ENCODE measurements at places on chromosomes 13 and 19.

DNA sequence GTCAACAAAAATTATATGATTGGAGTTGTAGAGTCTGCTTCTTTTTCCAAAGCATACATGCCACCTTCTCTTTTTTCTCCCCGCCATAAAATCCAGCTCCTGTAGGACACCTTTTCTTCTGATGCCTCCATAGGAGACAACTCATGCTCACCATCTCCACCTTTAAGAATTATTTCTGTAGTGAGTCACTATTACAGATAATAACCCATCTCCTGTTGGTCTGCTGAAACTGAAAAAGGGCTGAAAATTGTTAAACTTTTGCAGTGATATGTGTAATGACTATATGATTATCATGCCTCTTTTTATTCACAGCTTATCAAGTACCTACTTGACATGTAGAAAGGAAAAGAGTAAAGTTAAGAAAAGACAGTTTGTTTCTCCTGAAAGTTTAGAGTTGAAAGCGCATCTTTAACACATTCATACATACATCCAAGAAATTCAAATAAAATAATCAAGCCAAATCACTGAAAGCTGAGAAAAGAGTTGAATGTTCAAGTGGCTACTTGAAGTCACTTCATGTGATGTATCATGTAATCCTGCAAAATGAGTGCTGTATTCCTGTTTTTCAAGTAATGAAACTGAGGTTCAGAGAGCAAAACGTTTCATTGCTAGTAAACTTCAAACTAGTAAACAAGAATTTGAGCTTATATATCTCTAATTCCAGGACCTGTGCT lies 35.5 kb upstream of the LPAR6 start:
- DNase-seq = no peak

GRCh38 chr13:35706281-35706680 lies 229.8 kb upstream of the MAB21L1 start:
- no peak for DNase-seq

DNA sequence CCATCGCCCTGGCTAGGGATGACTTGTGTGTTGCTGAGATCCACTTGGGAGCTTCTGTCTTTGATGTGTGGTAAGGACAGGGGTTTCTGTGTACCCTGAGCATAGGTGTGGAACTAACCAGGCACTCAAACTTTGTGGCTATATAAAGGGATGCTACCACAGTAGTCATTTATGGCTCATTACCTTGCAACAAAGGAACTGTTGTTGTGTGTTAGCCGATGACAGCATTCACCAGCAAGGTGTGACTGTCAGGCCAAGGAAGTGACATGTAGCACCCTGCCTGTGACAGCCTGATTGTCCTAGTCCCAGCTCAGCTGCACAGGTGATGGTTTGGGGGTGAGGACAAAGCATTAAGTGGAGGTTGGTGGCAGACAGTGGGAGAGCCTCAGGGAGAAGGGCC lies 73.6 kb downstream of the COG3 start:
- DNase-seq = no peak

DNA sequence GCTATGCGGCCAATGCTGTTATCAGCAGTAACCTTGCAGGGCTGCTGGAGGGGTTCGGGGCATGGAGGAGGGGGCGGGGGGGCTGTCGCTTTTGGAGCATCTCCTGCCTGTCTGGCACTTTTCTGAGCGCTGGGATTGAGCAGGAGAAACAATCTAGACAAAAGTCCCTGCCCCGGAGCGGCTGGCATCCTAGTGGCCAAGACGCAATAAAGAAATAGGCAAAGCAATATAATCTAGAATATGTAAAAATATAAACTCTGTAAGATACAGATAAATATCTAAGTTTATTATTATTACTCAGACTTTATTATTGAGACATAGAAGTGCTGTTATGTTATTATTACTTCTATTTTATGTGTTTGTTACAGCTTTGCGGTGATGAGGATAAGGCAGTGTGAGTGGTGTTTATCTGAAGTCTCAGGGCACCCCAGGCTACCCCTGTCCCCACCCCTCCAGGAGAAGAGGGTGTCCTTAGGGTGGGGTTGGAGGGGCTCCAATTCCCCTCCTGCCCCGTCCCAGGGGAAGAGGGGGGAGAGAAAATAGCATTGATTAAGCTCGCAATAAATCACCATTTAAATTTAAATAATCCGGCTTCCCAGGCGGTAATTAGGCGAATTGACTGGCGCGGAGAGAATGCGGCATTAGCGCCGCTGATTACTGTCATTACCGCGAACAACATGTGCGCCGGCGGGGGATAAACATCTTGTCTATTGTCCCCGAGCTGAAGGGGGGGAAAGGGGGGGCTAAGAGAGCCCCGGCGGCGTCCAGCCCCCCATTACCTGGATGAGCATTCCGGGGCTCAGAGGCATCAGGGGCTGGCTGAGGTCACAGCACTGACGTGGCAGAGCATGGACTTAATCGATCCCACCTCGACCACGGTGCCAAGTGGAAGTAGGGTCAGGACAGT lies 3.2 kb downstream of the NPAS1 start:
- DNase-seq = no peak

DNA sequence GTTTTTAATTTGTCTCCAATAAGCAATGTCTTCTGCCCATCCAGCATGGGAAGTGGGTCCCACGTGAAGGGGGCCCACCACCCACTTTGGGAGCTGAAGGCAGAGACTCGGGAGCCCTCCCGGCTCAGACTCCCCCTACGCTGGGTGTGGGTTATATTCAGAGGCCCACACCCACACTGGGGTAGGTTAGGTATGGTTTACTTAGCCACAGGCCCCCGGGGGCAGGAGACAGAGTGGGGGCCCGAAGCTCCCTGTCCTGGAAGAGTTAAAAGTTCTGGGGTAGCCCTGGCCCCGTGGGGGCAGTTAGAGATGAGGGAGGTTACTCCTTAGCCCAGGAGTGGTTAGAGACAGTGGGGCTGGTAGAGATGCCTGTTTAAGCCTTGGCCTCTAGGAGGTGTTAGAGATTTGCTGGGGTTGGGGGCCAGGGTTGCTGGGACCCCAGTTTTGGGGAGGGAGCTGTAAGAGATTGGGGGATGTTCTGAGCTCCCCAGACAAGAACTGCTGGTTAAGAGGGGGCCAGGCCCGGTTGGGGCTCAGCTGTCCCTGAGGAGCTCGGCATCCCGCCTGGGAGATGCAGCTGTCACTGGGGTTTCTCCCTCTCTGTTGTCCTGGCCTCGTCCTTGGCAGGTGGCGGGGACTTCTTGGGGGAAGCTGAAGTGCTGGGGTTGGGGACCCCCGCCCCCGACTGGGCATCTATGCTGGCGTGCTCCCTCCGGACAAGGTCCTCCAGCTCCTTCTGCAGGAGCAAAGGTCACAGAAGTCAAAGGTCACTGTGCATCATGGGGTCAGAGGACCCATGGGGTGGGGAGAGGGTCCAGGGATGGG lies 712 bp upstream of the RINL start:
- DNase-seq = no peak

- no peak for DNase-seq
These were observed 253.0 kb downstream of the PCDH20 start for GRCh38 chr13:61162636-61163035.

- DNase-seq = no peak
These were observed 9.5 kb upstream of the MBNL2 start for GRCh38 chr13:97212601-97213040.

DNA sequence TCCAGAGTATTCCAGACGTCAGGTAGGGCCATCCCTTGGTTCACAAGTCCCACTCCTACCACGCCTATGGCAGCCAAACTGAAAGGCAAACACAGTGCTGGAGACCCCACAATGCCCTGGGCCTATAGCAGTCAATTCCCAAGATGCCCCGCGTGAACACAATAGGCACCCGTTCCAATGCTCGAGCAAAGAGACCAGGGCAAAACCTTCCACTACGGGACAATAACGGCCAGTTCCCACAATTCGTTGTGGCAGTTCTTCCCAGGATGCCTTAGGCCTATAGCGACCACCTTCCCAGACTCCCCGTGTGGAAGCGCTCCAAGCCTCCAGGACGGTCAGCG lies 538 bp downstream of the ZNF428 start:
- no peak for DNase-seq

- DNase-seq = no peak
These were observed at the start of gene GJB2 for GRCh38 chr13:20192836-20193161. GJB2 (minus strand) TSS chr13:20192938; CDS start chr13:20189581, 3,357 bp downstream.
